ENCODE measurements at places on chromosomes 2 and 18.

DNA sequence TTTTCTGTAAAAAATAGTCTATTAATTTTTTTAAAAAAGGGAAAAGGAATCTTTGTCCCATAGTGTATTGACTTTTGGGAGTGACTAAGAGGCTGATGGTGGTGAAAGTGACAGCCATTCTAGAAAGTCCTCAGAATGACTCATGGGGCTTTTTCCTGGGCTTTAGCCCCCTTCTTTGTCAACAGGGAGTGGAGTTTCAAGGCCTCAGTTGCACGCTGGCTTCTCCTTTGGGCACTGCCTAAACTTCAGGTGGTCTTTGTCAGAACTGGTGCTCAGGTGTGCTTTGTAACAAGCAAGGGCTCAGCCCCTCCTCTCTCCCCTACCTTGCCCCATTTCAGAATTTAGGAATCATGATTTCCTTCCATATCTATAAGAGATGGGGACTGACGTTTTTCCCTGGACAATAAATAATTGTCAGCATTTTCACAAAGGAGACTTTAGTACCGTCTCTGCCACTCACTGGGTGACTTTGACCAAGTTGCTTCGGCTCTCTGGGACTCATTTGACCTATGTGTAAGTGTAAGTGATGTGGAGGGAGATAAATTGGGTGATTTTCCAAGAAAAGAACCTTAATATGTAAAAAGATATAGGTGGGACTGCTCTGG lies 61.2 kb upstream of the IGFBP2 start:
- no peak for DNase-seq

DNA sequence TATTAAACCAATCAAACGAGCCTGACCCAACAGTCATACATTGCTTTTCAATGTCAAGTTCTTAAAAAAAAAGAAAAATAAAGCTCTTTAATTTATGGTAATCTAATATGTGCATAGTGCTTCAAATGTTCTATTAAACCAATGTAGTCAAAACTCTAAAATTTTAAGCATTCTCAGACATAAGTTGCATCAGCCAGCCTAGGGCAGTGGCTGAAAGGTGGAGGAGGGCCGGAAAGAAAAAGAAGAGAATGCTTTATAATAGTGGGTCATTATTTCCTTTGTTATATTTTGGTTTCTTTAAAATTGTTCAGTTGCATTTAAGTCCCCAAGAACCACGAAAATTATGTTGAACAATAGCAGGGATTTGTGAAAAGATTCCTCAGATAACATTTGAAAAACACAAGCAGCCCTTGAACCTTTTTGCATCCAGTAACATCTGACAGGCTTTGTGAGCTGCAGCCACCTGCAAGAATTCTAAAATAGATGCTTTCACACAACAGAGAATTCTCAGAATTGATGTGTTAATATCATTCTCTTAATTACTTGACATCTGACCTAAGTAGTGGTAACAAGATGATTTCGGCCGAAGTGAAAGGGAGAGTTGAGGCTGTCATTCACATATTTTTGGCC lies 252.1 kb downstream of the CDCA7 start:
- DNase-seq = no peak

GRCh38 chr2:3361518-3362389 lies 15.9 kb downstream of the EIPR1 start:
- no peak for DNase-seq

GRCh38 chr2:120220756-120221155 lies 2.4 kb downstream of the TMEM185B start:
- no peak for DNase-seq

DNA sequence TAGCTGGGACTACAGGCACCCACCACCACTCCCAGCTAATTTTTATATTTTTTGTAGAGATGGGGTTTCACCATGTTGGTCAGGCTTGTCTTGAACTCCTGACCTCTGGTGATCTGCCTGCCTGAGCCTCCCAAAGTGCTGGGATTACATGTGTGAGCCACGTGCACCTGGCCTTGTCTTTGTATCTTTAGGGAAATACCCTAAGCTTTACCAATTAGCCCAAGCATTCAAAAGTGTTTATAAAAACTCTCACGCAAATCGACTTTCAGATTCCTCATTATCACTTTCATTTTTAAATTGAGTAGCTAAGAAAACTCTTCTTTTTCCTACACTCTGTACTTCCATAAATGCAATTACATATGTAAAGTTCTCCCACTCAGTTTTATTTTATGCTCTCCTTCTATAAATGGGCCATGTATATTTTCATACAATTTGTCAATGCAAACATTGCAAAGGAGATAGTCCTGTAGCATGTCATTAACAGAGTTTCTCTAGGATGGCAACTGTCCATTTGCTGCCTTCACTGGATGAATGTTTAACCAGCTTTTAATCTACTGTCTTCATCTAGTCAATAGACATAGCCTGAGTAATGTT lies 326.2 kb upstream of the LRATD1 start:
- DNase-seq = no peak

DNA sequence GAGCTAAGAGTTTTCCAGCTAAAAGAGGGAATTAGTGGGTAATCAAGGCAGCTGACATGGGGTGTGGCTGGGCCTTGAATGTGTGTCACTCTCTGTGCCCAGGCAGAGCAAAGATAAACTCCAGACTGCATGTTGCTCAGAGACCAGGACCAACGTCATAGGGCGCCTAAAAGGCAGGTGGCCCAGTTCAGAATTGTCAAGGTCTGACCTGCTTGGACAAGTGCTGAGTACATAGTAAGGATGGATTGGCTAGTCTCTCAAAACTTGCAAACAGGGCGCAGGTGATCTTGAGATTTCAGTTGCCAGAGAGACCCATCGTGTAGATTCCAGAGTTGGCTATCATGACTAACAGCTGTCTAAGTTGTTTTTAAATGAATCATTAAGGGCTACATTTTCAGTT lies 19.0 kb downstream of the CLUL1 start:
- no peak for DNase-seq

DNA sequence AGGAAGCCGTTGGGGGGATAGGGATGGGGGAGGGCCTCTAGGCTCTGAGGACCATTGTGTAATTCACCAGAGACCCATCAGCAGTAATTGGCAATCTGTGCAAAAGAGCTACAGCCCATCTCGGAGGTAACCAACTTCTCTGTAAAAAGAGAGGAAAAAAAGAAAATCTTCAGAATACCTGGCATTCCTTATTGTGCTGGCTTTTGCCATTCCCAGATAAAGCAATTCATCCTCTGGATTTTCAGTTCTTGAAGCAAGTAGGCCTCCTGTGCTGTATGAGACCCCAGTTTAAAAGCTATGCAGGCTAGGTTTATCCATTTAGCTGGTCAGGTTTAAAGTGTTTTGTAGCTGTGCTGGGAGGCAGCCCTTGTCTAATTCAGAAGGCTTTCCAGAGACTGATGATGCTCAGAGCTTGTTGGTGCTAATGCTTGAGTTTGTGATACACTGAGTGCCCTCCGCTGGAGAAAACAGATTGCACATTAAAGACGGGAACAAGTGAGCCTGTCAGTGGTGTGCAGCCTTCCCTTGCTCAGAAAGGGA lies at the start of gene LRRTM4:
LRRTM4 (minus strand) TSS at position 446 of the 540 bp plus-strand sequence.
- no peak for DNase-seq

GRCh38 chr2:57941816-57942215 lies 104.8 kb upstream of the VRK2 start:
- DNase-seq = no peak

DNA sequence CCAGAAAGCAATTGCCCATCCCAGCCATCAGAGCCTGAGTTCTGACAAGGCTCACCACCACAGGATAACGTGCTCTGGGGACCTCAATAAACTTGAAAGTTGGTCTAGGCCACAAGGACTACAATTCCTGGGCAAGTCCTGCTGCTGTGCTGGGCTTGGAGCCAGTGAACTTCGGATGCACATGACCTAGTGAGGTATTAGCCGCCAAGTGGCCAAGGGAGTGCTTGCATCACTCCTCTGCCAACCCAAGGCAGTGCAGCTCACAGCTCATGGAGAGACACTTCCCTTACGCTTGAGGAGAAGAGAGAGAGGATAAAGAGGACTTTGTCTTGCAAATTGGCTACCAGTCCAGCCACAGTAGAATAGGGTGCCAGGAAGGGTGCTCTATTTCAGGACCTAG lies 219.6 kb downstream of the MBD2 start:
- DNase-seq = peak; percentile 24

DNA sequence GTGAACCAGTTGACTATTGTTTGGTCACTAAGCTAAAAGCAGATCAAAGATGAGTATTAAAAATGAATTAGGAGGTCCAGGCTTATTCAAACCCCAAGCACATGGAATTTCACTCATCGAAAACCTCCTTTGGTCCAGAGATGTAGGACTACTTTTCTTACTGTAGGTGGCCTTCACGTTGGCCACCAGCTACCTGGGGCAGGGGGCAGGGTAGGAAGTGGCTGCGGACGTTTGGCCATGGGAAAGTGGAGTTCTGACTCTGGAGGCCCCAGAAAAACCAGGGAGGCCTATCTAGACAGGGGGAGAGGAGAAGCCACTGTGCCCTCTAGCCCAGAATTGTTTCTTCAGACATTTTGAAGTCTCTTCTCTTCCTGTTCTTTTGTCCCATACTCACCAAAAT lies 31.8 kb upstream of the CABLES1 start:
- no peak for DNase-seq

- no peak for DNase-seq
Measured at GRCh38 chr2:110729106-110729505, 3.3 kb upstream of the ACOXL start.

- DNase-seq = no peak
Measured at GRCh38 chr2:146321175-146321574, 1523.7 kb upstream of the ACVR2A start.

- DNase-seq = no peak
Measured at GRCh38 chr18:57589161-57589560, 2.7 kb upstream of the FECH start.

DNA sequence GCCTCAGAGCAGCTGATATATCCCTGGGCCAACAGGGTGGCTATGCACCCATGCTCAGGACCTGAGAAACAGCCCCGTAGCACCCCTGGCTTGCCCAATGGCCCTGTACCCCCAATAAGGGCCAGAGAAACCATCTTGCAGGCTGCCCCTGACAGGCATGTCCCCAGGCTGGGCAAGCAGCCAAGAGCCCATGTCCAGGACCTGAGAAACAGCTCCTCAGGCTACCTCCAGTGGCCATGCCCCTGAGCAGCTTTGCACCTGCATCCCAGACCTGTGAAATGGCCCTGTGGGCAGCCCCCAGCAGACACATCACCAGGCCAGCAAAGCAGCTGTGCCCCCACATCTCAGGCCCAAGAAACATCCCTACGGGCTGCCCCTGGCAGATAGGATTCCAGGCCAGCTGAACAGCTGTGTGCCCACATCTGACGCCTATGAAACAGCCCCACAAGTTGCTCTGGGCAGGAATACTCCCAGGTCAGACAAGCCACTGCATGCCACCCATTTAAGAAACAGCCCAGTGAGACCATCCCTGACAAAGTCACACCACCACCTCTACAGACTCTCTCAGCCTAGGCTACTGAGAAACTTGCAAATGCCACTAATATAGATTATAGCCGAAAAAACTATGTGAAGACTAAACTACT lies 84.1 kb downstream of the TMEM237 start:
- no peak for DNase-seq

DNA sequence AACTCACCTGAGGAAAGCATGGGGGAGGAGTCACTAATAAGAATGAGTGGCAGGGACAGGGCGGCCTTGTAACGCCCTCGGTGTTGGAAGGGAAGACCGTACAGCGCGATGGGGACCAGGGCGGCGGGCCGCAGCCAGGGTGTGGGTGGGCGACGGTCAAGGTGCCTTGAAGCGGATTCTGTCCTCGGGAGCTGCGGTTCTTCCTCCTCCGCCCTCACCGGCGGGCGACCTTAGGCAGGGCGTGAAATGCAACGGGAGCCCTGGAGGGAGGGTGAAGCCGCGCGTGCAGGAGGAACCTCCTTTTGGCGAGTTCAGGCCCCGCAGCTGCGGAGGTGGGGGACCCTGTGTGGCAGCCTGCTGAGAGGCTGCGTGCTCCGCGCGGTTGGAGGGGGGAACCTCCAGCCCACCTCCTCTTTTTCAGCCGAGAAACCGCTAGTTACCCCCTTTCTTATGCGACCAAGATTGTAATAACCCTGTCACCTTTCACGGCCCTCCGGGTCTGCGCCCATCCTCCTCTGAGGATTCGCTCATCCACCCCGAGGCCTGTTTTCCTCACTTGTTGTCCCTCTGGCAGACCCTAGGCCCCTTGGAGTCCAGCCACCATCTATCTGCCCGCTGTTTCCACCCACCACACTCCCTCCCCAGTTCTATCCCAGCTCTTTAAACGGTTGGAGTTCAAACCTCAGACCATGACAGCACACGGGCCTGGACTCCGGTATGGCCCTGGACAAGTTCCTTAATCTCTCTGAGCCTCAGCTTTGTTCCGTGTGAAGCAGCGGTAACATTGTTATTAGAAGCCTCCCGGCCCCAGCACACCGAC lies 823 bp upstream of the RNU2-63P start:
- peak; percentile 58 for DNase-seq

- DNase-seq = no peak
Measured at GRCh38 chr18:48359626-48360025, 49.6 kb downstream of the ZBTB7C start.

DNA sequence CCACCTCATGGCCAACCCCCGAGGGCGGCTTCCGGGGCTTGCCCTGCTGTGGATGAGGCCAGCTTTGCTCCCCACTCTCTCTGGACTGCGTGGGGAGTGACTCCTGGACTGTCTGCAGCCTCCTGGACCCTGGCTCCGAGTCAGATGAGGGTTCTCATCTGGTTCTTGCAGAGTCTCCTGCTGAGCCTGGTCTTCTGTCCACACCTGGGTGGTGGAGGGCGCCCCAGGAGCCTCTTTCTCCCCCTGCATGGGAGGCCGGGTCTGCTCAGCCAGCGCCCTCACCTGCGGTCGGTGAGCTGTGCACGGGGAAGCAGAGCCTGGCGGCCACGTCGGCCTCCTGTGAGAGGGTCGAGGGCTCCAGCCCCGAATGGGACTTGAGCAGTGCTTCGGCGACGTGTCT lies 78.3 kb downstream of the RTP5 start:
- no peak for DNase-seq

DNA sequence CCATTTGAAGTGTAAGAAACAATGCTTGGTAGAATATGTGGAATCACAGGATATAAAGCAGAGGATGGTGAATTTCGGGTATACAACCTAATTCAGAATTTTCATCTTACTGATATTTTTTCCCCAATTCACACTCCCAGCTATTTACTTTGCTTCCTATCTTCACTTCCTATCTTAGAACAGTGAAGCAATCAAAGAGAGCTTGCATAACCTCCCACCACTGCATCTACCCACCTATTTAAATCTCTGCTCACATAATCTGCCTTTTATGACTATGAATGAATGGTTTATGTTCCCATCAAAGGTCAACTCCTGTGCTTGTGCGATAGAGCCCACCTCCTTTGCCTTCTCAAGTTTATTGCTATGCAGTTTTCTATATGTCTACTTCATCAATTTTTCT lies 3.3 kb downstream of the RMDN2 start:
- no peak for DNase-seq

- DNase-seq = no peak
Measured at GRCh38 chr2:38922389-38922788, 32.7 kb downstream of the ARHGEF33 start.

- no peak for DNase-seq
Measured at GRCh38 chr2:144501118-144501517, 18.8 kb downstream of the ZEB2 start.

- DNase-seq = no peak
Measured at GRCh38 chr2:76516861-76517573, 806.3 kb upstream of the GCFC2 start.
